ENCODE measurements at places on chromosomes 6 and 20. TPM values are rescaled to one million over a fixed set of nuclear protein-coding genes. Genes with fewer than 3 reads are reported as not detected.
A peak's percentile ranks its signal among the peaks of the same experiment; 100 is the strongest.

- no peak for DNase-seq
Observed at GRCh38 chr6:64050590-64050989, 415.0 kb downstream of the PHF3 start.

GRCh38 chr6:157822245-157823000, 623 bp upstream of the SNX9 start:
- DNase-seq, result no peak

GRCh38 chr20:49790077-49790798, 22.4 kb upstream of the SLC9A8 start:
- DNase-seq, result no peak

DNA sequence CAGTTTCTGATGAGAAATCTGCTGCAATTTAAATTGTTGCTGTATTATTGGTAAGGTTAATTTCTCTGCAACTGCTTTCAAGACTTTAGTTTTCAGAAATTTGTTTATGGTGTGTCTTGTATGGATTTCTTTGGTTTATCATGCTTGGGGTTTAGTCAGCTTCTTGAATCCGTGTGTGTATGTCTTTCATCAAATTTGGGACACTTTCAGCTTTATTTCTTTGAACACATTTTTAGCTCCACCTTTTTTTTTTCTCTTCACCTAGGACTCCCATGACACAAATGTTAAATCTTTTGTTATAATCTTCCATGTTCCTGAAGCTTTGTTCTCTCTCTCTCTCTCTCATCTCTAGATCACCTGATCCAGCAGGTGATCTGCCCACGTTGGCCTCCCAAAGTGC, 13.4 kb upstream of the TP53TG5 start:
- DNase-seq, result no peak

DNA sequence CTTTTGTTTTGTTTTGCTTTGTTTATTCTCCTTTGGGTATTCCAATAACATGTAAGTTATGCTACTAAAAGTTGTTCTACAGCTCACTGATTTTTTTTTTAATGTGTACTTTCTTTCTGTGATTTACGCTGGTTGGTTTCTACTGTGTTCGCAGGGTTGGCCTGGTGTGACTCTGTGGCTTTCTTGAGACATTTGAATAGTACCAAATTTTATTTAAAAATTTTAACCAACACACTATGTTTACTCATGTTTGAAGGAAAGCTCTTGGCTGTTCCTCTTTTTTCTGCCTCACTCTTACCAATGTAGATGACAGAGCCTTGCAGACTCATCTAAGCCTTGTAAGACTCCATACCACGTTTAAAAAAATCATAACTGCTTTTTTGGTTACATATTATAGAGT, 1784.9 kb upstream of the DEFB115 start:
- no peak for DNase-seq

- DNase-seq, result peak; percentile 91
Observed at GRCh38 chr6:30942338-30943060, 1.7 kb downstream of the MUCL3 start.

DNA sequence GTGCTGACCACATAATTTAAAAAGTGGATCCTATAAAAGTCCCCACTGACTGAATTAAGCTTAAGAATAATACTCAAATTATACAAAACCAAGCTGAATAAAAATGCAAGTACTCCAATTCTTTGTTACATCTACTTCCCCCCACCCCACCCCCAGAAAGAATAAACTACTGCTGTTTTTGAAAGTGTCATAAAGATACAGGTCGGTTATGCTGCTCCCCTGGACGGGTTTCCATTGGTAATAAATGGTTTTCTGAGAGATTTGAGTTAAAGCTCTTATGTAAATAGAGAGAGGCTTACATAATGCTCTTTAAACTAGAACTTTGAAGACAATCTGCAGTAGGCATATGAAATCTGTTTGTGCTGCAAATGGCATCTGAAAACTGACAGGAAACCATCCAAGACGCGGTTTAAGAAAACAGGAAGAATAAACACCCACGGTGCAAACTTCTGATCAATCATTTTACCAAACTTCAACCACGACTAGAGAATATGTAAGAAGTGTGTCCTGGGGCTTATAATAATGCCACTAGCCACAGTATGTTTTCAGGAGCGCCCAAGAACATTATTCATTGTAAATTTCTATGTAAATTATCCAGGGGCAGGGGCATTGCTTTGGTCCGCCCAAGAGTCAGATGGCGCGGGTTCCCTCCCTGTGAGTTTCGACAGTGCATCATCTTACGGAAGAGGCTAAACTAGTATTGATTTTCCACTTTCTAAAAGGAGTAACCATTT, 10.8 kb upstream of the POU3F2 start:
- no peak for DNase-seq

Gene SDC4
- total RNA-seq, result 143 TPM

Gene VSX1
- not detected for total RNA-seq

Gene LPIN3
- total RNA-seq, result not detected

Gene SRMS
- not detected for total RNA-seq

Gene C20orf144
- not detected for total RNA-seq

Gene FILIP1
- 0.40 TPM for total RNA-seq

Measured in Daoy (cell line).